Heart right ventricle (tissue), 16 donors: ENCODE measurements at places on chromosomes 2 and 18. TPM values are rescaled to one million over a fixed set of nuclear protein-coding genes. Genes with fewer than 3 reads are reported as not detected.

DNA sequence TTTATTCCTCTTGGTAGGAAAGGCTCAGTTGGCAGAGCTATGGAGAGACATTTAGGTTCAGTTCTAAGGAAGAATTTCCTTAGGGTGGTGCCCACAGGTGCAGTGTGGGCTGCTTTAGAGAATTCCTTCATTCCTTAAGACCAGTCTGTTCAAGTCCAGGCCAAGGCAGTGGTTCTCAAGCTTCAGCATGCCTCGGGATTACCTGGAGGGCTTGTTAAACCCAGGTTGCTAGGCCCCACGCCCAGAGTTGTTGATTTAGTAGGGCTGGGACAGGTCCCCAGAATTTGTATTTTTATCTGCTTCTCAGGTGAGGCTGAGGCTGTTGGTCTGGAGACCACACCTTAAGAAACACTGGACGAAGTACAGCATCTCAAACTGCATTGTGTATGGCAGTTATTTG is 68.9 kb downstream of the CERS6 start:
- DNase-seq, result no peak

DNA sequence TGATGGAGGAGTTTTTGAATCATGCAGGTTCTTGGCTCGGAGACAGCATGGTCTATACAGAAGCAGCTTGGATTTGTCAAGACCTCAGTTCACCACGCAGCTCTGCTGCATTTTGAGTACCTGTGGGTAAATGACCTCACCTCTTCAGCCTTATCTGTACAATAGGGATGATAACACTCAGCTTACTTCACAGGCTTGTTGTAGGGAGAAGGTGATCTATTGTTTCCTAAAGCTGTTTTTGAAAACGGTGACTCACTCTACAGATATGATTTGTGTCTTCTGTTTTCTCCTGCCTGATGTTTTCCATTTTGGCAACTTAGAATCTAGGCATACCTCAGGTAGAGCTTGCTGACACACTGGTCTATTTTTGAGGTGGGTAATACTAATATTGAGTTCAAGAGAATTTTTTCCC is 80.3 kb downstream of the FMNL2 start:
- DNase-seq, result no peak

DNA sequence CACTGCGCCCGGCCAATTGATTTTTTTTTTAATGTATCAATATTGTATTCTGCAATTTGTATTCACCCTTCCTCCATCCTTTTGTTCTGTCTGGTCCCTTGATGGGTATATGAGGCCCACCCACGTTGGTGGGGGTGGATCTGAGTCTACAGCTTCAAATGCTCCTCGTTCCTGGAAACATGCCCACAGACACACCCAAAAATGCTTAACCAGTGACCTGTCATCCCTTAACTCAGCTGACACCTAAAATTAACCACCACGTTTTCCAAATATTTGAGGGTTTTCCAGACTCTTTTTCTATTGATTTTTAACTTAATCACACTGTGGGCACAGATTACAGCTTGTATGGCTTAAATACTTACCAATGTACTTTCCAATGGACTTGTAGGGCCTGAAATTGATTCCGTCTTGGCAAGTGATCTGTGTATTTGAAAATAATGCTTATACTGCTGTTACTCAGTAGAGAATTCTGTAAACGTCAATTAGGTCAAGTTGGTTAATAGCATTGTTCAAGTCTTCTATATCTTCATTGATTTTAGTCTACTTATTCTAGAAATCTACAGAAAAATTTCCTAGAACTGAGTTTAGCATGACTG is 34.4 kb upstream of the CYP27C1 start:
- DNase-seq, result no peak

PCARE gene
- total RNA-seq, result 1.1 TPM
